ENCODE measurements at places on chromosomes 1 and 21.
A peak's percentile ranks its signal among the peaks of the same experiment; 100 is the strongest.

DNA sequence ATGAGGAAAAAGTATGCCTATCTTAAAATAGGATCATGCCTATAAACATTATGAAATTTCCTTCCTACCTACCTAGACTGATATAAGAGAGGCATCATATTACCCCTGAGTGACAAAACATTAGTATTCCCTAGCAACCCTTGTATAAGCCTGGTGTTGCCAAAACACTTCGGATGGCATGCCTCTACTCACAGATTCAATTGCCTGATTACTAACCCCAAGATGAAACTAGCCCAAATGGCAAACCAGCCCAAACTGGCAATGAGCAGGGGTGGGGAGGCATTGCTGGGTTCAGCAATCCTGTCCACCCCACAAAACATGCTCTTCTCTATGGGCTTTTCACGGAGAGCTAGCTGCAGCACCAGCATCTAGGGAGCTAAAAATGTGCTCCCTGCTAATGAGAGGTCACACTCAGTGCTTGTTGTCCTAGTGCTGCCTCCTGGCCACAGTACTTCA is 13.9 kb downstream of the PALMD start:
- no peak for DNase-seq

- DNase-seq, result no peak
These were observed 345.0 kb downstream of the DISC1 start for GRCh38 chr1:231971397-231972110.

DNA sequence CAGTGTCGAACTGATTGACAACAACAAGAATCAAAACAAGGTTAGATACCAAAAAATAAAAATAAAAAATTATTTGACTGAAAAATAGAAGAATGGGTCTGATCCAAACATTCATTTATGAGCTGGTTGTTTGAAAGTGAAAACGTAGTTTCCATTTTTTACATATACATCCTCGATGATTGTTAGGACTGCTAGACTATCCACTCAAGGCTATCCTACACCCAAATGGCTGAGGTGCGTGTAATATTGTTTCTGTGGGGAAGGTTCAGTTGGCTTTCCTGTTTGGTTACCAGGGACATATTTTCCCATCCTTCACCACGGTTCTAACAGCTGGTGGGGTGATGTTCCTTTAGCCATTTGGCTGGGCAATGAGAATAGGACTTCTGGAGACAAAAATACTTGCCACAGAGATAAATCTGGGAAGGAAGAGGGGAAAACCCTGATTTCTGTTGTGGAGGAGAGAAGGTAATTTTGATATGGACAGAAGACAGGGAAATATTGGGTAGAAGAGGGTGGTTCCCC is 66.3 kb downstream of the MAP3K7CL start:
- no peak for DNase-seq

DNA sequence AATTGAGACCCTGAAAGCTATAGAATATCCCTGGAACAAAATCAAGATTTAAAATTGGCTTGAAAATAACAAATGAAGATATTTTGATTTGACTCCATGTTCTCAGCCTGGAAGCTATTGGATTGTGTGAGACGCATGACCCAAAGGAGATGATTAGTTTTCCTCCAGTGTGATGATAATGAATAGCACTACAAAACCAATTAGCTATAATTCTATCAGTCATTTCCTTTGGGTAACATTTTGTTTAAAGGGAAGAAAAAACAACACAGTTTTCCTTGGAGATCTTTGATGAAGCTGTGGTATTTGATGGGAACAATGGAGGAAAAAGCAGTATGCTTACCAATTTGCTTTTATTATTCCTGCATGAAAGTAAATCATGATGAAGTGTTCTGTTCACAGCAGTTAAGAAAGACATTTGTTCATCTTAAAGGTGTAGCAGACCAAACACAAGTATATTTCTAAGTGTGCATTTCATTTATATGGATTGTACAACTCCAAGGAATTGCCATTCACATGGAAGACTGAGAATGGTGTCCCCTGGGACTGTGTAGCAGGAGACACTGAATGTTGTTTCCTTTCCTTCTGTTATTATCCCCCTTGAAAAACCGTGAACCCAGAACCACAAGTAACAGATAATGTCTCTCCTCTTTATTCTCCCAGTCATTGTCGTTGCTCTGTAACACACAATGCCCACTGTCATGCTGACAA is 111.4 kb downstream of the CACHD1 start:
- DNase-seq, result no peak

DNA sequence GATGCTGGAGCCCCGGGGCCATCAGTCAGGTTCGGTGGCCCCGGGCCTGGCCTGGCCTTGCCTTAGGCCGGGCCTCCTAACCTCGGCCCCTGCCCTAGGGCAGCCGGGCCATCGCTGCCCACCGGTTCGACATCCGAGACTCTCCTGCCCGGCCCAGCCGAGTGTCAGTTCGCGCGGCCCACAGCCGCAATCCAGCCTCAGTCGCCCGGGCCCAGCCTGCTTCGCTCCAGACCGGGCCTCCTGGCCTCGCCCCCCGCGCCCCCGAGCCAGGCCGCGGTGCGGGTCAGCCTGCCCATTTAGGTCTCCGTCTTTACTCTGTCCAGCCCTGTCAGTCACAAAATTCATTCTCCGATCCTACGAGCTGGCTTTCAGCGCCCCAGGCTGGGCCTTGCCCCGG is 777 bp downstream of the LRRC41 start:
- DNase-seq, result peak; percentile 79

- DNase-seq, result no peak
These were observed 33.6 kb downstream of the COL18A1 start for GRCh38 chr21:45438391-45439145.

DNA sequence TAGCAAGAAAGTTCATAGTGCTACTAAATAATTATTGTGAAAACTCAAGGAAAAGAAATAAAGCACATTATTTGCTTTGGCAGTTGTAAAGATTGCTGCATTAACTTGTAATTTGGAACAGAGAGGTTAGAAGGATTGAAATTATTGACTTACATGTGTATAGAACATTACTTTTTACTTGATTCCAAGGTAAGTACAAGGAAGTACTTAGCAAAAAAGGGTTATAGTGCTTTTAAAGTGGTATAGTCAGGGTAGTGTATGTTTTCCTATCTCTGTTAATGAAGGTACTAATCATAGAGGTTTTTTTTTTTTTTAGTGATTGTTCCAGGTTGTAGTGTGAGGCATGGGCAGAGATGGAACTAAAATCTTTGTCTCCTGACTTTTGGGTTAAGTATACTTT is 29.4 kb downstream of the MAN1A2 start:
- DNase-seq, result no peak

GRCh38 chr1:42735056-42735455 is 5.0 kb downstream of the CLDN19 start:
- DNase-seq, result no peak

- no peak for DNase-seq
These were observed 112.0 kb downstream of the ST3GAL3 start for GRCh38 chr1:43819357-43819756.

DNA sequence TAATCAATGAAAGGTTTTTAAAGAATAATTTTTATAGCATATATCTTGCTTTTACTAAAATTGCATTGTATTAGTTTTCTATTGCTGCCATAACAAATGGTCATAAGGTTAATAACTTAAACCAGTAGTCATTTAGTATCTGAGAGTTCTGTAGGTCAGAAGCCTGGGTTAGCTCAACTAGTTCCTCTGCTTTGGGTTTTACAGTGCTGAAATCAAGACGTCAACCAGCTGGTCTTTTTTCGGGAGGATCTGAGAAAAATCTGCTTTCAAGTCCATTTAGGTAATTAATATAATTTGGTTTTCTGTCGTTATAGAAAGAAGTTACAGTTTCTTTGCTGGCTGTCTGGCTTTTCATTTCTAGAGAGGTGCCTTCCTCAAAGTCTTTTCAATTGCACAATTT is 577.7 kb downstream of the MRPL39 start:
- no peak for DNase-seq

DNA sequence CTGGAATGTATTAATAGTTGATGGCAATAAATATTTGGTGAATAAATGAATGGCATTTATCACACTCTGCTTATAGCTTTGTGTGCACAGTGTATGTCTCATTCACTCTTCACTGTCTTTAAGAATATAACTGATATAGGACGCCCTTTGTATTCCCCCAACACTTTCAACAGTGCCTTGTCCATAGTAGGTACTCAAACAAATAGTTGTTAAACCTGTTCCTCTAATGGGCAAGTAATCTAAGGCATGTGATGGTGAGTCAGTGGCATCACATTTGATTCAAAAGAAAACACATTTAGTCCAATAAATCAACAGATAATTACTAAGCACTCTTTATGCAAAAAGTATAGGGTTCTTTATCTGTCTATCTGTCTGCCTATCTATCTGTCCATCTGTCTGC is 11.2 kb upstream of the RXRG start:
- DNase-seq, result no peak

DNA sequence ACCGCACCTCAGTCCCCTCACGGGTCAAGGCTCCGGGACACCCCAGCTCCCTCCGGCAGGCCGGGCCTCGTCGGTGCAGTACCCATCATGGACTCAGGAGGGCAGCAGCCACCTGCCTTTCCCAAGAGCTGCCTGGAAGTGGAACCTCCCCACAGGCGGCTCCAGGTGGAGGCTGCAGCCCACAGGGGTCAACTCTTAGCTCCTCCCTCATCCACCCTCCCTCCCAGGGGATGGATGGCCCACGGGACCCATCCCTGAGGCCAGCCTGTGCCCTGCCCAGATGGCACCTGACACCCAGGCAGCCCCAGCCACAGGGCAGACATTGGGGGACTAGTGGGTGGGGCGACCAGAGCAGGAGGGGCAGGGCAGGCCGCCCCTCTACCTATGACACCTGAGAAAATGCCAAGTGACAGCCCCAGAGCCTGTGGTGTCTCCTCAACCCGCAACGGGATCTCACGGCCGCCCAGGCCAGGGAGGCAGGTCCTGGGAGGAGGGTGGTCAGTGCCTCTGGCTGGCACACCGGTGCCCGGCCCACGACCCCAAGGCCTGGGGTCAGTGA is 1.2 kb upstream of the ARHGEF16 start:
- peak; percentile 92 for DNase-seq

- DNase-seq, result no peak
These were observed 96.6 kb downstream of the DDX20 start for GRCh38 chr1:111852261-111852721.

DNA sequence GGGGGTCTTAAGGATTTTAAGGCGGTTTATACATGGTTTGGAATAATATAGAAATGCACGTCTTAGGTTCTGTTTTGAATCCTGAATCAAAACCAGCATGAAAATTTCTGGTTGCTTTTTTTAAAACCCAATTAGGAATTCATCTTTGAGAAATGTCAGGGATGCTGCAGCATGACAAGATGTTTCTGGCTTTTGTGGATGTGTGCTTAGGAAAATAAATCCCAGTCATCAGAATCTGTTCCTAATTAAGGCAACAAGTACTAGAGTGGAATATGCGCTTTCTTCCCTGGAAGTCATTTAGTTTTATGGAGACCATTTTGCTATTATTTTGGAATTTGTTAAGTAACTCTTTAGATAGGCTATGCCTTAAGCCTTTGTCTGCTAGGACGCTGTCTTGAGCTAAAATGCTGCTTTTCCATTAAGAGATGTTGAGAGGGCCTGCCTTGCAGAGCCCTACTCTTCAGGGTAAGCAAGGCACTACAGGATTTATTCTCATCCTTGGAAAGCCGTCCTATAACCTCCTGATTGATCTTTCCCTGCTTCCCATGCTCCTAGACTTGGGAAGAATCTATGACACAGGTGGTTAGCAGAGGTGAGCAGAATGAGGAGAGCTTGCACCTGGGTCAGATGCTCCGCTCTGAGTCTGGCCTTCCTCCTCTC is 332.8 kb downstream of the DISC1 start:
- no peak for DNase-seq

DNA sequence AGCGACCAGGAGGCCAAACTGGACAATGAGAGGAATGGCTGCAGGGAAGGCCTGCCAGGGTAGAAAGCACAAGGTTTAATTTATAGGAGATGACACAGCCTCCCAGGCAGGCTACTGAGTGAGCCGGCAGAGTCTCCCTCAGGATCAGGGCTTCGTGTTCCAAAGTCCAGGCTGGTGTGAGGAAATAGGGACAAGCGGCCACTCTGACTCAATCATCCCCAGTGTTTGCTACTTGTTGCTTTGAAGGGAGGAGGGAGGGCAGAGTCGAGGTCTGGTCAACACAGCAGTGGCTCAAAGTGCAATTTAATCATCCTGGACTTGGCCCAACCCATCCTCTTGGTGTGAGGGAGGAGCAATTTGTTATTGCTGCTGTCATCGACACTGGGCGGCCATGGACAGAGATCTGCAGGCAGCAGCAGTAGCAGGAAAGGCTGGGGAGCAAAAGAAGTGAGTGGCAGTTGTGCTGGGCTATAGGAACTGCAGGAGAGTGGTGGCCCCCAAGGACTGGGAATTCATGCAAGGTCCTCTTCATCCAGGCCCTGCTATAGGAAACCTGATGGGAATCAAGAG is 27.5 kb downstream of the TBX15 start:
- no peak for DNase-seq

- no peak for DNase-seq
These were observed 215.5 kb upstream of the USP25 start for GRCh38 chr21:15514073-15514946.

DNA sequence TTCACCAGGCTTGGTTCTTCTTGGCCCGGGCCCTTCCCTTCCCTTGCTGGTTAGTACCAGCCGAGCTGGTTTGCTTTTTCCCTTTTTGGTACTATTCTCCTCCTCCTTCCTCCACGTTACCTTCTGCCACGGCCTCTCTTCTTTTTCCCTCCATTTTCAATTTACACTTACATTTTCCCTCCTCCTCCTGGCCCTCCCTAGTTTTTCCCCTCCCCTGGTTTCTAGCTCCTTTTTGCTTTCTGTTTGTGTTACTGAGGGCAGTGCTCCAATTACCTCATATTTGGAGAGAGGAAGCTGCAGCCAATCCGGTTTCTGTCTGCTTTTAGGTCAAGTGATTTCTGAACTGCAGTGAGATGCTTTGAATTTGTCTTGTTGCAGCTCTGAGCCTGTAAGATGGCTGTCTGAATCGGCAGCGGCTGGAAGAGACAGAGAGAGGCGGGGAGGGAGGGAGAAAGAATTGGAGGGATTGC is 63.7 kb downstream of the MACF1 start:
- DNase-seq, result no peak

GRCh38 chr1:11314959-11315358 is 42.0 kb downstream of the UBIAD1 start:
- no peak for DNase-seq

GRCh38 chr1:82598812-82599211 is 798.1 kb downstream of the ADGRL2 start:
- DNase-seq, result no peak

DNA sequence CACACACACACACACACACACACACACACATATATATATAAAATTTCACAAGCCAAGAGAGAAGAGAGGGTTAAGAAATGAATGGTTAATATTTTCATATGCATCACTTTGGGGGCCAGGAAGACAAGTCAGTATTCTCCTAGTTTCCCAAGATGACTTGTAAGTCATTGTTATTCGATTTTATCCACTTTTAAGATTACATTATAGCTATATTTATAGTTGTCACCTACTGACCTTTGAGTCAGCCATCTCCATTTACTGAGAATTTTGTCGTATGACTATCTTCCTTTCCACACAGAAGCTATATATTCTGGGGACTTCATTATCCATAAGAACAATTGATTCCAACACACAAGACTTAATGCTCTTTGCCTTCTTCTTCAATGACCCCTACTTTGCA is 8.9 kb downstream of the LYST start:
- no peak for DNase-seq

GRCh38 chr1:40532844-40533424 is 1.5 kb downstream of the ZNF684 start:
- DNase-seq, result no peak
